ENCODE measurements at places on chromosomes 3 and 15.

DNA sequence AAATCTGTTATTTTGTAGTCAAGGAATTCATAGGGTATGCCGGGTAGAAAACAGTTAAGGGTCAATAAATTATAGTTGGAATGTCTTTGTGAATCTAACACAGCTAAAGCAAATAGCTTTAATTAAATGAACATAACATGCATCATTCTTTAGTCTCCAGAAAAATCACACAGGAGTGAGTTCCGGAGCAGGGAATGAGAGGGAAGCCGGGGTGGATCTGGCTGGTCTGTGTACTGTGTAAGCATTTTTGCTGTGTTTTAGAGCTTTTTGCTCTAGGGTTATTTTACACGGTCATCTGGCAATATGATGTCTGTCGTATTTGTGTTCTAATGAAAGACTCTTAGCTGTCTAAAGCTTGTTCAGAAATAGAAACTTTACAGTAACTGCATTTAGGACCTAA, 57.5 kb downstream of the MED12L start:
- no peak for DNase-seq

DNA sequence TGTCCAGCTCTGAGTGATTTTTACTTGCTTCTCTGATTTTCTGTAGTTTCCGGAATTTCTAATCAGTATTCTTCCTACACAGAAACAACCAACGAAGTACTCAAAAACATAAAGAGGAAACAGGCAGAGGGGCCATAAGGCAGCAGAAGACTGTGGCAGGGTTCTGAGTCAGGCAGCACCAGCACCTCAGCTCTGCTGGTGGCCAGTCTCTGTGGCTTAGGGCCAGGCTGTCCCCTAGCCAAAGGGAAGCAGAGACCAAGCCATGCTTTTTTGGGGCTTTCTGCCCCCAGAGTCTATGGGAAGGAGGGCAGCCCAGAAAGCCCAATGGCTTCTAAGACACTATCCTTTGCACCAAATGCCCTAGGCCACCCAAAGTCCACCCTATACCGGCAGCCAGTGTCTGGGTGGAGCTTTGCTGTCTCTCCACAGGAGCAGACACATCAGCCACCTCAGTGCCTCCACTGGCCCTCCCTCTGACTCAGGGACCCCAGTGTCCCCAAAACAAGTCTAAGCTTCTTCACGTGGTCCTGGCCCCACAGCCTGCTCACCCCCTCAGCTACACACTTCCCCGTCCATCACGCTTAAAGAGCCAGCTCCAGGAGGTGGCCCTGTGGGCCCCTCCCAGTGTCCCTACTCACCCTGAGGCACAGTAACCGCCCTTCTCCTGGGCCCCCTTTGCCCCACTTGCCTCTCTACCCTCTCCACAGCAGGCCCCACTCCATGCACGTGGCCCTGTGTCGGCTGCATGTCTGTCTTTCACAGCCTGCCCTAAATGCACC, 46.2 kb downstream of the CCDC12 start:
- DNase-seq: no peak

DNA sequence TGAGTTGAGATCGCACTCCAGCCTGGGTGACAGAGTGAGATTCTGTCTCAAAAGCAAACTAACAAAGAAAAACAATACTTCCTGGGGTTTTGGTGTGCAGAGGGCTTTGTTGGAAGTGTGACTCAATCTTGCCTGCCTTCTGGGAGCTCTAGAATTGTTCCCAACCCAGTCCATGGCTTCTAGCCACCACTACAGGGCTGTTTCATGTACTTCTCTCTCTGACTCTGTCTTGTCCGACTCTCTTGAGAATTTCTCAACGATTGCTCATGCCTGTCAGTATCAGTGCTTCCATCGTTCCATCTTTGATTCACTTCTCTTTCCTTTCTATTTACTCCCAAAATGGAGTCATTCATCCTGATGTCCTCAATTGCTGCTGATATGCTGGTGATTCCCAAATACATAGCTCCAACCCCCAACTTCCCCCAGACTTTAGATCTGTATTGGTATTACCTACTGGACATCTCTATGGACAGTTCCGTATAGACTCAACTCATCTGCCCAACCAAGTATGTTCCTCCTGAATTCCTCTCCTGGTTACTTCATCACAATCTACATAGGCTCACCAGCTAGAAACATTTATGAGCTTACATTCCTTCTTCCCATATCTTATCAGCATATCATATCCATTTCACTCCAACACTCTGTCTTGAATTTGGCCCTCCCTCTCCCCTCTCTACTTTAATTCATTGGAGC, 1.8 kb upstream of the AP2M1 start:
- DNase-seq: no peak

DNA sequence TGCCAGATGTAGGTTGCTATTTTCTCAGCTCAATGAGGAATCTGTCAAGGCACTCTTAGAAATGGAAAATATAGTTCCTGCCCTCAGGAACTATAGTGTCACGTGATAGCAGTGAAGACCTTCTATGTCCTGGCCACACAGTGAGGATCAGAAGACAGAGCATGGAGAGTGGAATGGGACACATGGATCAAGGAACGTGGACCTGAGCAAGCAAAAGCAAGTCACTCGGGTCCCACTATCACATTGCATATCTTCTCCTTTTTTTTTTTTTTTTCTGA, 21.2 kb downstream of the SMAD3 start:
- DNase-seq: no peak

- no peak for DNase-seq
Measured at GRCh38 chr3:35597490-35597889, 41.8 kb upstream of the ARPP21 start.

DNA sequence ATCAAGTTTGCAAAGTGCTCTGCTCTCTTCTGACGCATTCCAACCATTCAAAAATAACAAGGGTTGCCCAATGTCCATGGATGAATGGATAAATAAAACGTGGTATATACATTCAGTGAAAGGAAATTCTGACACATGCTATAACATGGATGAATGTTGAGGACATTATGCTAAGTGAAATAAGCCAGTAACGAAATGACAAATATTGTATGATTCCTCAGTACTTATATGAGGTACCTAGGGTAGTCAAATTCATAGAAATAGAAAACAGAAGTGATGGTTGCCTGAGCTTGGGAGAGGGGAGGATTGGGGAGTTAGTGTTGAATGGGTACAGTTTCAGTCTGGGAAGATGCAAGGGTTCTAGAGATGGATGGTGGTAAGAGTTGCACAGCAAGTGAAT, 33.9 kb downstream of the SH3BP5 start:
- DNase-seq: no peak

GRCh38 chr3:37218206-37218605, 43.8 kb upstream of the LRRFIP2 start:
- no peak for DNase-seq

GRCh38 chr3:178270838-178271237, 265.4 kb upstream of the KCNMB2 start:
- DNase-seq: no peak

DNA sequence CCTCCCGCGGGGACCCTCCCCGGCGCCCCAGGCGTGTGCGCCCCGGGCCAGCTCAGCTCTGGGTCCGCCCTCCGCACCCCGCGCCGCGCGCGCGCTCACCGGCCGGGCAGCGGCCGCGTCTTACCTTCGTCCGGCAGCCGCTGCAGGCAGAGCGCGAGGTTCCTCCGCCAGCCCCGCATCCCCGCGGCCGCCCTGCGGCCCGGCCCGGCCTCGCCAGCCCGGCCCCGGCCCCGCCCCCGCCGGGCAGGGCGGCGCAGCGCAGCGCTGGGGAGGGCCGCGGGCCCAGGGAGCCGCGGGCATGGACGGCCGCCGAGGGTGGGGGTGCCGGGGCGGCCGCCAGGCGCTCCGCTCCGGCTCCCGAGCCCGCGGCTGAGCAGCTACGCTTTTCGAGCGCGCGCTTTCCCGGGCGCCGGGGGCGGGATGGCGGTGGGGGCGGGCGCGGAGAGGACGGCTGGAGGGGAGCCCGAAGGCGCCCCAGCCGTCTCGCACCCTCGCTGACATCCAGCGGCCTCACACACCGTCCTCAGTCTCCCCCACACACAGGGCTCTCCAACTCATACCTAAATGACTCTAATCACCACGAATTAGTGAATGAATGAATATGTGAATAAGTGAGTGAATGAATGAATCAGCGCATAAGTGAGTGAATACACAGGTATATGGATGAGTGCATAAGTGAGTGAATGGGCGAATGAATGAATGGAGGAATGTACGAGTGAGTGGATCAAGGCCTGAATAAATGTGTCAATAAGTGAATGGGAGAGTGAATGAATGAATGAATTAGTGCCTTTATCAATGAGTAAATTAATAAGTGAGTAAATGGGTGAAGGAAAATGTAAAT, 48.5 kb upstream of the CCDC174 start:
- DNase-seq: no peak

GRCh38 chr3:127441764-127442163, 148.8 kb downstream of the TPRA1 start:
- DNase-seq: no peak

GRCh38 chr3:136624894-136625815, 127.0 kb downstream of the STAG1 start:
- no peak for DNase-seq

- DNase-seq: no peak
Measured at GRCh38 chr3:51591231-51591630, 52.7 kb downstream of the RAD54L2 start.

DNA sequence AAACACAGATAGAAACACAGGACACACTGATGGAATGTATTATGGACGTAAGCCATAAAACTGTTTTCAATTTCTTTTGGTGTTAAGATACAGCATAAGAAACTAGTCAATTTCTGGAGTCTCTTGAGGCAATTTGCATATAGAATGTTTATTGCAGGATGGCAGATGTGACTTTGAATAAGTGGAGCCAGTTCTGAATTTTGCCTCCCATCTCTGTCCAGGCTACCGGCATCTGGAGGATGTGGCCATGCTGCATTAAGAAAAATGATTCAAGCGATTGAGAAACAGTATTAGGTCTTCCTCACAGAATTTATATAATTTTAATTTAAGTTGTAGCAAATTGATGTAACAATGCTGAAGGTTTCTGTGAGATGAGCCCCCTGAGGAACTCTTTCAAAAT, 81.5 kb downstream of the CHST2 start:
- DNase-seq: no peak

DNA sequence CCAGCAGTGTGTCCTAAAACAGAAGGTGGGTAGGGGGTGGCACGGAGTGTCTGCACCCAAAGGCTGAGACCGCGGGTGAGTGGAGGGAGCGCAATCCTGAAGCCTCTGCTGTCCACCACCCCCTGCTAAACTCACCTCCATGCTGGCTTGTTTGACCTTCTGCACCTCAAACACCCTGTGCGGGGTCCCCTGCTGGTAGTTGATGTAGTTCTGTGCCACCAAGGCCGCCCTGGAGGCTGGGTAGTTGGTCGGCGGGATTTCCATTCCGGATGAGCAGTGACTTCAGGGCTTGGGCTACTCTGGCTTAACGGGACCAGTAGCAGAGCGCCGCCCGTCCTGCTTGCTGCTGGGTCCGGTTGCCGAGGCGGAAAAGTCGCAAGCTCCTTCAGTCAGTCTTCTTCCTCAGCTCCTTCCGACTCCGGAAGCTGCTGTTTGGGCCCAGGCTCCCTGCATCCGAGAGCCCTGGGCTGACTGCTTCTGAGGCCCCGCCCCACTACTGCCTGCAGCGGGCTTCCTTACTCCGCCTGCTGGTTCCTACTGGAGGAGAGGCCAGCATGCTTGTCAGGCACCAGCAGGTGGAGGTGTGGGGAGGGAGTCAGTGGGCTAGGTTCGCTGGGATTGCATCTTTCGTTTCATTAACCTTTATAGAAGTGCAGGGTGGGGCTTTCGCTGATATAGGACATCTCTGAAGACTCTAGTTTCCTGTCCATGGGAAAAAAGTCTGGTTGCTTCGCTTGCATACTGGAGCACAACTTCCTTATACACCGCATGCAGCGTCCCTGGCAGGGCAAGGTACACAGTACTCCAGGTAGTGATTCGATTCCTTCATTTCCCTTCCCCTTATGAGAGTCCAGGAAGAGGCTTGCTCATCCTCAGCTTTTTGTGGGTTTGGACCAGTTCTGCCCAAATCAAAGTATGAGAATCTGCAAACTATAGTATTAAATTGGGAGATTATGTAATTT, at the start of gene LXN:
Gene LXN, minus strand, starts transcription at position 434 of the 962 bp plus-strand sequence. Its CDS starts 170 bp downstream, at position 264.
- peak; percentile 81 for DNase-seq

- DNase-seq: no peak
Measured at GRCh38 chr15:92763459-92763858, 107.9 kb upstream of the FAM174B start.

- no peak for DNase-seq
Measured at GRCh38 chr3:178520451-178520850, 15.8 kb upstream of the KCNMB2 start.

- DNase-seq: no peak
Measured at GRCh38 chr15:70411143-70411863, 313.6 kb upstream of the TLE3 start.

GRCh38 chr3:46913644-46914043, 36.1 kb downstream of the PTH1R start:
- DNase-seq: no peak

DNA sequence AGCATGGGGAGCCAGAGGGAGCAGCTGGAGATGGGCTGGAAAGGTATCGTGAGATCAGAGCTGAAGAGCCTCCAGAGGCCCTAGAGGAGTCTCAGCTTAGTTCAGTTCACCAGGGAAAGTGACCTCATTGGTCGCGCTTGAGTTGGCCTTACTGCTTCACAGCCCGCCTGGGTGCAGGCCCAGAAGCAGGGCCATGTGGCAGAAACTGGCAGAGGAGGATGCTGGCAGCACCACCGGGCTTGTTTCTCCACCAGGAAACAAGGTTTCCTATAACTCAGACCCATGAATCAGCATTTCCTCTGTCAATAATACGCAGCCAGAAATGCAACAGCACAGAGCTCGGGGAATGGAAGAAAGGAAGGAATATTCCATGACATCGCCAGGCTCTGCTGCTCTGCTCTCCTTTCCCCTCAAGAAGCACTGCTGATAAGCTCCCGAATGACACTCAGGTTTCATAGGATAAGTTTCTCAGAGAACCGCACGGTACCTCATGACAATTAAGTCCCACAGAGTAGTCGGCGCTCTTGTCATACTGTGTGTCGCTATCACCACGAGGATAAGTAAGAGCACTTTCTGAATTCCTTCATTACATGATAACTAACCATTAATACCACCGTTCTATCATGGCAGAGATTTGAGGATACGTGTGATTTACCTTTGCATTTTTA, 147.1 kb upstream of the LPP start:
- DNase-seq: no peak

GRCh38 chr15:67879440-67880129, 39.7 kb upstream of the RNU6-1 start:
- DNase-seq: peak; percentile 1

DNA sequence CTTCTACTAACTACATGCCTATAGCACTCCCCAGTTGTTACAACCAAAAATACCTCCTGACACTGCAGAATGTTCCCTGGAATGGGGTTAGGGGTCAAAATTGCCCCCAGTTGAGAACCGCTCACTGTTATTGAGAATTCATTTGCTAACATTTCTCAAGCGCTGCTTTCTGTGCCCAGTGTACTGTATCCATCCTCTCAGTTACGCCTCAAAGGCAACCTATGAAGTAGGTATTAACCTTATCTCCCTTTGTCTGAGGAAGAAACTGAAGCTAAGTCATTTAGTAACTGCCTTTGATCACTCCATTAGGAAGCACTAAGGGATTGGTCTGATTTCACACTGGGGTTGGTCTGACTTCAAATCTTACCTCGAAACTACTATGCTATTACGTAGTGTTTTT, 70.1 kb downstream of the CADPS start:
- DNase-seq: no peak

Data from CD4-positive, alpha-beta T cell treated with Interleukin-21 for 1 hour (primary cell).